Left cardiac atrium (tissue), 4 donors: ENCODE measurements at places on chromosomes 3 and 15. TPM values are rescaled to one million over a fixed set of nuclear protein-coding genes. Genes with fewer than 3 reads are reported as not detected.

GRCh38 chr15:91227117-91227516, 127.1 kb downstream of the SV2B start:
- DNase-seq: no peak

DNA sequence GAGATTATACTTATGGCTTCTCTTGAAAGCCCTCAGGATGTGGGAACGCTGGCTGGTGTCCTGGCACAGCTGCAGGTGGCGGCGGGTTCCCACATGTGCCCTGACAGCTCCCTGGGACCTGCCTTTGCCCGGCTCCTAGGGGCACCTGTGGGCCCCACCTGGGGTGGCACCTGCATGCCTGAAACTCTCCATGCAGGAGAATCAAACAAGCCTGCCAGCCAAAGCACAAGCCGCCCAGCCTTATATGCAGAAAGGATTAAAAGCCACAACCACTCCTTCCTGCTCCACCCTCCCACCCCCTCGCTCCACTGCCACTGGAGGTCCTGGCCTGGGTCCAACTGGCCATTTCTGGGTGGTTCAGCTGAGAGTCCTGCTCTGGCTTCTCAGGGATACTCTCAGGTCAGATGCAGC, 18.1 kb downstream of the TRPM1 start:
- DNase-seq: no peak

DNA sequence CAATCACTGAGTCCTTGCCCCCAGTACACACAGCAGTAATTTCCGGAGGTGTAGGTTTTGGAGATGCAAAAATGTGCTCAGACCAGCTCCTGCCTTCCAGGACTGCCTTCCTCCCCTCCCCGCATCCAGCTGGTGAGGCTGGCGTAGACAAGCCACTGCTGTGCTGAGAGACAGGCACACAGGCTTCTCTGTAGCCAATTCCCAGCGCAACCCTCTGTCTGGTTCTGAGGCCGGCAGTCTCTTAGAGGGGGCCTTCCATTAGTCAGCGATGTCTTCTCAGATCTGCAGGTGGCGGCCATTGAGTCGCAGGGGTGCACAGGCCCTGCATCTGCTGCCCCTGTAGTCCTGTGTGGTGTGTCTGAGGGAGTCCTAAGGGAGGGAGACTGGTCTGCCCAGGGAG, 114.4 kb downstream of the DNAJB8 start:
- DNase-seq: no peak

GRCh38 chr3:4794331-4794730, 184.9 kb upstream of the BHLHE40 start:
- DNase-seq: no peak

GRCh38 chr15:36152936-36153335, 426.5 kb upstream of the CDIN1 start:
- DNase-seq: no peak

DNA sequence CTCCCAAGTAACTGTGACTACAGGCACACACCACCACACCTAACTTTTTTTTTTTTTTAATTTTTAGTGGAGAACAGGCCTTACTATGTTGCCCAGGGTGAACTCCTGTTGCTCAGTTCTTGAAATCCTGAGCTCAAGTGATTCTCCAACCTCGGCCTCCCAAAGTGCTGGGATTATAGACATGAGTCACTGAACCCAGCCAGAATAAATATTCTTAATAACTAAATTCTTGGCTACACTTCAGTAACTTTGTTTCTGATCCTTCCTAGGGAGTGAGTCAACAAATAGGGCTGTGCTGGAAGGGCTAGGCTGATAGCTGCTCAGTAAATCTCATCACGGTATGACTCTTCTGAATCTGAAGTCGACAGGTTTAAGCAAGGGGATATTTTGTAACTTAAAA, 56.6 kb downstream of the P3H2 start:
- DNase-seq: no peak

- DNase-seq: no peak
Observed at GRCh38 chr15:70054884-70055387, 42.8 kb downstream of the TLE3 start.

- DNase-seq: no peak
Observed at GRCh38 chr15:77201665-77202064, 130.8 kb upstream of the TSPAN3 start.

DNA sequence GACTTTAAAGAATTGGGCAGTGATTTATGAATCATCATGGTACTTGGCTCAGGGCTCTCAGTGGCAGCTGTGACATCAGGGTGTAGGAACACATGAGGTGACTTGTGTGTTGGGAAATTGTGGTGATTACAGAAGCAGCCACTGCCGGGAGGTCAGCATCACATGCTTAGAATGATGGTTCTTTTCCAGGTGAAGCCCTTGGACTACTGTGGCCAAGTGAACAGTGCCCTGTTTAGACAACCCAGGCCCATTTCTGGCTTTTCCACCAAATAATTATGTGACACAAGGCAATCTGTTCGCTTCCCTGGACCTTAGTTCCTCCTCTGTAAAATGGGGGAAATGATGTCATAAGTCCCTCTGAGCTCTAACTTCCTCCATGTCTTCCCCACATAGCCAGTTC, 139.7 kb upstream of the ROPN1 start:
- DNase-seq: no peak

DNA sequence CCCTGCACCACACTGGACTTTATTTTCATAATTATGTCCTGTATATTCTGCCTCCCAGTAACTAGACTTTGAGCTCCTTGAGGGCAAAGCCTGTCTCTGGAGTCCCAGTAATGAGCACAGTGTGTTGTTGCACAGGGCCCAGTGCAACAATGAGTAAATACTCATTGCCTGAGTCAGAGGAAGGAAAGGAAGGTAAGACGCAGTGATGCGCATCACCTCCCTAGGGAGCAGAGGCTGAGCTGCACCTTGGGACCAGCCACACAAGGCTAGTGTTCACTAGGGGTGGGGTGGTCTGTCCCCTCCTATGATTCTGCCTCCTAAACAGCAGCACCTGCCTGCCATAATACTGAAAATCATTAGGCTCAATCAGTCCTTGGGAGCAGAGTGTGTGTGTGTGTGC, 86.6 kb upstream of the ADAMTSL3 start:
- no peak for DNase-seq

DNA sequence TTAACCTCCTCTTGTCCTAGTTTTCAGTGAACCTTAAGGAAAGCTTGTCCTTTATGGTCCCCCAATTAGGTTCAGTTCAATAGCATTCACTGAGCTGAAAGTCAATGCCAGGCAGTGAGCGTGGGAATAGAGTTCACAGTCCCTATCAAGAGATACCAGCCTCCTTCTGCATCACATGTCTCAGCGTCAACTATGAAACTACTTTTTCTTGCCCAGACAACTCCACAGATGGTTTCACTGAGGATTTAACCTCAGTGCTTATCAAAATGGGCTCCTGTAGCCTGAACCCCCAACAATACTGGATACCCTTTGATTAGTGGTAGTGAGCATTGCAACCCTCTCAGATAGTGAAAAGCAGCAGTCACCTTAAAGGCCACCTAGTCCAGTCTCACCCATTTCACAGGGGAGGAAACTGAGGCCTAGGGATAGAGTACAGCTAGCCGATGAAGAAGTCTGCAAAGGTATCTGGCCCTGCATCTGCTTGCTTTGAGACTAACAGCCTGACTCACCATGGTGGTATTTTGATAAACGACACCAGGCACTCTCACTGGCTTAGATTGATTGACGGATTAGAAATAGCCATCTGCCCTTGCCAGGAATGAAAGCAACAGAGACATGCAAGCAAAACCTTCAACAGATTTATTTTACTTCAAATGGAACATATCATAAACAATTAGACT, 1.6 kb upstream of the UBA3 start:
- no peak for DNase-seq

DNA sequence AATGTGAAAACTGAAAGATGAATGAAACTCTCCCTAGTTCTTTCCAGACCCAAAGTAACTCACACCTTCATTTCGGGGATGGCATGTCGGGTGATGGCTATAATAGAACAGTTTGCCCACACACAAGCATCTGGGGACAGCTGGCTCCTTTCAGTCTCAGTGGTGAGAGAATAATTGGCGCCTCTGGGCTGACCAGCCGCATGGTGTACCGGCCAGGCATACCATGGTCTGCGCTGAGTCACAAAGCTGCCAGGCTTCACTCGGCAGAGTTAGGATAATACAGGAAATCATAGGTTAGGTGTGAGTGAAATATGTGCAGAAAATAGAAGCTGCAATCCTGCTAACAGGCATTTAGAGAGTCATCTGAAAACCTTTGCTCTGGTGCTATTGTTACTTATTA, 80.4 kb upstream of the IGF1R start:
- DNase-seq: no peak

DNA sequence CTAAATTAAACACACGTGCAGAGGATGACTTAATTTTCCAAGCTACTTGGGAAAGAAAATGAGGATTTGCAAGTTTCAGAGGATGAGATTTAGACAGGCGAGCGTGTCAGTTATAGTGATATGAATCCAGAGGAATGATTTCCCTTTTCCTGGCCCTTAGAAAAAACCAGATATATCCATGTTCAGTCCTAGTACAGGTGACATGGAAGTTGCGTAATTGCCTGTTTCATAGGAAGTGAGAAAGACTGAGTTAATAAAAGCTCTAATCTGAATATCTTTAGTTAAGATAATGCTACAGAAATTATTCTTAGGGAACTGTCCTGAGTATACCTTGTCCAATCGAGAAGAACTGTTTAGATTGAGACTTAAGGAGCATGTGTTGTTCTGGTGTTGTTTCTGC, 490.5 kb downstream of the ZNF385D start:
- no peak for DNase-seq

- DNase-seq: no peak
Observed at GRCh38 chr3:151852074-151852811, 21.2 kb upstream of the SUCNR1 start.

Gene SLC38A3
- total RNA-seq: 5.2 TPM

Gene HSPBAP1
- 6.3 TPM for total RNA-seq

Gene GOLGA6L4
- total RNA-seq: 1.1 TPM

Gene ATG7
- 22.8 TPM for total RNA-seq

Gene C3orf80
- 0.81 TPM for total RNA-seq

Gene BLM
- 13.8 TPM for total RNA-seq

Gene DUOX2
- total RNA-seq: 0.39 TPM

Gene ST8SIA2
- 0.31 TPM for total RNA-seq

Gene RASL12
- total RNA-seq: 63.3 TPM
